ENCODE measurements at places on chromosomes 3 and 15. TPM values are rescaled to one million over a fixed set of nuclear protein-coding genes. Genes with fewer than 3 reads are reported as not detected.

CLDN16 gene
- not detected for total RNA-seq

IQCH gene
- 2.2 TPM for total RNA-seq

C3orf49 gene
- total RNA-seq: not detected

CP gene
- total RNA-seq: not detected

RASSF1 gene
- 188 TPM for total RNA-seq

SERINC4 gene
- total RNA-seq: 0.14 TPM

SAMMSON gene
- not detected for total RNA-seq

SLC2A2 gene
- total RNA-seq: not detected

TM4SF1 gene
- not detected for total RNA-seq

RASA2 gene
- total RNA-seq: 70.8 TPM

ALG1L2 gene
- 1.8 TPM for total RNA-seq

SV2B gene
- 0.08 TPM for total RNA-seq

RPP14 gene
- total RNA-seq: 14.4 TPM

TEX55 gene
- total RNA-seq: not detected

Data from activated naive CD8-positive, alpha-beta T cell treated with anti-CD3 and anti-CD28 coated beads, Interleukin-2, amount 10 ng/mL, durations not matched to agents 7 days and 5 days (primary cell).